Type B pancreatic cell (in vitro differentiated cells): ENCODE measurements at places on chromosomes 2 and 18. TPM values are rescaled to one million over a fixed set of nuclear protein-coding genes. Genes with fewer than 3 reads are reported as not detected.

The PHOSPHO2 gene
- total RNA-seq: 8.5 and 11.6 TPM in 2 replicates

The CYP26B1 gene
- 5.4 and 23.6 TPM in 2 replicates for total RNA-seq

The HOXD3 gene
- 25.4 TPM in 1 of 2 replicates, not detected in the other for total RNA-seq

The CYS1 gene
- total RNA-seq: 0.79 and 0.94 TPM in 2 replicates

The MAP3K20 gene
- 12.1 and 23.5 TPM in 2 replicates for total RNA-seq

The VWA3B gene
- total RNA-seq: 0.38 and 4.1 TPM in 2 replicates

DNA sequence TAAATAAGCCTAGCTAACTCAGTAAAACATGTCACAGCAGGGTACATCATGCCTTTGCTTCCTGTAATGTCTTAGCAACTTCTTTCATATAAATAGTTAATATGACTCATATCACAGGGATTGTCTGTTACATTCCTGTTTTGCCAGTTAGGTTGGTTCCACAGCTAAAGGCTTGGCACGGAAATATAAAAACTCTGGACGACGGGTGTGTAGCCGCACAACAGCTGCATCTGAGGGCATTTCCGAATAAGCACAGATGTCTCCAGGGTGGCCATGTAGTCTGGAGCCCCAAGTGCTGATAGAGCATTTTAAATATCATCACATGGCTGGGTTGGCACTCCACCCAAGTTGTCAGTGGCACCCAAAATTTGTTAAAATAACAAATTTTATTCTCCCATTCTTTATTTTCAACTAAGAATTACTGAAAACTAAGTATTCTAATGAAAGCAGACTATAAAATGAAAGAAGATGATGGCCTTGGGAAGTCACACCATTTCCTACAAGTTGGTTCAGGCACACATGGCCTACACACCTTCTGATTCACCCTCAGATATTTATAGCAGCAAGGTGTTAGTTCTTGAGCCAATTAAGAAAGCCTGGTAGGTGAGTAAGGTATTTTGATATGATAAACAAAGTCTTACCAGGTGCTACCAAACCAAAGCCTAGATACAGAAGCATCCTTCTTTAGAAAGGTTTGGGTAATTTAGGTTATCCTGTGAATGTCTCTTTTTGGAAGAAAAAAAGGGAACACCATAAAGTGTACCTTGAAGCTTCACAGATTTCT lies 61.8 kb upstream of the STK17B start:
- no peak for DNase-seq

GRCh38 chr2:15412309-15412708 lies 148.8 kb downstream of the NBAS start:
- DNase-seq: no peak
